NCI-H187 treated with DMSO at 0.1 percent for 48 hours (cell line): ENCODE measurements at places on chromosomes 7 and 10.
A peak's percentile ranks its signal among the peaks of the same experiment; 100 is the strongest.

DNA sequence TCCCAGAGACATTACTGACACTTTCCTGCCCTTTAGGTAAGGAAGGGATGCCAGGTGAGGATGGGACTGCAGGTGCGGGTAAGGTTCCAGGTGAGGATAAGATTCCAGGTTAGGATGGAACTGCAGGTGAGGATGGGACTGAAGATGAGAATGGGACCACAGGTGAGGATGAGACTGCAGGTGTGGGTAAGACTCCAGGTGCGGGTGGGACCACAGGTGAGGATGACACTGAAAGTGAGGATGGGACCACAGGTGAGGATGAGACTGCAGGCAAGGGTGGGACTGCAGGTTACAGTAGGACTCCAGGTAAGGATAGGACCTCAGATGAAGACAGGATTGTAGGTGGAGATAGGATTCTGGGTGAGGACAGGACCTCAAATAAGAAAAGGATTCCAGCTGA is 322.3 kb downstream of the WDR37 start:
- no peak for DNase-seq

DNA sequence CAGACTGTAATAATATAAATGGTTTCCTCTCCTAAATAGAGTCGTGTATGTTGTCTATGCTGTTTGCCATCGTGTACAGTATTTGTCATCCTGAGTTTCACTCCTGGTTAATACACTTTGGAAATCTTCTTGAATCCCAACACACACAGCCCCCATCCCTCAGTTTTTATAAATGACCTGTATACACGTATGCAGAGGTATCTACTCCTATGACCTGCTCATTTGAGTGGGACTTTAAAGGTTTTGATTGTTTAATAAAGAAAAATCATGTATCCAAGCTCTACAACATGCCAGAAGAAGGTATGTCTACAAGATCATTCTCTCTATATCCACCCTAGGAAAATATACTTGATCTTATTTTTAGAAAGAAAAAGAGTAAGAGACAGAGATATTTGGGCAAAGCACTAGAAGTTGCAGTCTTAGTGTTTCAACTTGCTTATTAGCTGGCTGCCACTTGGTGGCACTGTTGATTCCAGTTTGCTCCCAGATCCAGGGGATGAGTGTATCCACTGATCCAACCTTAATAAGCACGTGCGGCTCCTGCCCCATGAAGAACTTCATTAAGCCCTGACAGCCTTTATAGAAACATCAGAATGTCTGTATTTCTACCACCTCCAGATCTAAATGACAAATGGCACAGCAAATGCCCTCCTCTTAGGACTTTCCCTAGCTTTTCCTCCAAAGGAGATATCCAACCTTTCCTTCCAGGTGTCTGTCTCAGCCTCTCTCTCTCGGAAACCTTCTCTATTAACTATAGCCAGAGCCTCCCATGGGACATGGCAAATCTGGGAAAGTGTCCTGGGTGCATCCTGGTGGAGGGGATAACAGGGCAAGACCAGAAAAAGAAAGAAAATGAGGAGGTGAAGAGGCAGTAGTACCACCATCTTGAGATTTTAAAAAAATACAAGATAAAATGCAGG is 181.6 kb upstream of the NEBL start:
- DNase-seq = no peak

GRCh38 chr7:13201628-13202027 is 514.2 kb downstream of the ARL4A start:
- no peak for DNase-seq

DNA sequence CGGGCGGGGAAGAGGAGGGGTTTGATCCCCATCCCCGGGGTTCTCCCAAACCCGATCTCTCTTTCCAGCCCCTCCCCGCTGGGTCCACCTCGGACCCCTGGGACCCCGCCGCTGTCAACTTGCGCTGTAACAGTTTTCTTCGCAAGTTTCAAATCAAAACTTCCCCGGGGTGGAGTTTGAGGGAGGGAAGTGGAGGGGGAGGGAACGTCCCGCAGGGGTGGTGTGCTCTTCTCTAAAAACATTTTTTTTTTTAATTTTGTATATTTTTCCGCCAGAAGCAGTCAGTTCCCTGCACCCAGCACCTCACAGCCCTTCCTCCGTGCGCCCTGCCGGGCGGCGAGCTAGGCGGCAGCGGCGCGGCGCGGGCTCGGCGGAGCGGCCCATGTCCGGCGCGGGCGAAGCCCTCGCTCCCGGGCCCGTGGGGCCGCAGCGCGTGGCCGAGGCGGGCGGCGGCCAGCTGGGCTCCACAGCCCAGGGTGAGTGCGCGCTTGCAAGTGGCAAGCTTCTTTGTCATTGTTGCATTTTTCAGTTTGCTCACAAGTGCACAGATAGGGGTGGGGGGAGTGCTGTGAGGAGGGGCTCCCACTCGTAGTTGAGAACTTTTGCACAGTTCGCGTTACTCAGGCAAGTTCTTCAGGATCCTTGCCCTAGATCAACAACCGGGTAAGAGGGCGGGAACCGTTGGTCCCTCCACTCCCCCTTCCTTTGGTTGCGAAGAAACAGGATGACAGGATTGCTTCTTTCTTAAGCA is 933 bp downstream of the MDFIC start:
- no peak for DNase-seq

DNA sequence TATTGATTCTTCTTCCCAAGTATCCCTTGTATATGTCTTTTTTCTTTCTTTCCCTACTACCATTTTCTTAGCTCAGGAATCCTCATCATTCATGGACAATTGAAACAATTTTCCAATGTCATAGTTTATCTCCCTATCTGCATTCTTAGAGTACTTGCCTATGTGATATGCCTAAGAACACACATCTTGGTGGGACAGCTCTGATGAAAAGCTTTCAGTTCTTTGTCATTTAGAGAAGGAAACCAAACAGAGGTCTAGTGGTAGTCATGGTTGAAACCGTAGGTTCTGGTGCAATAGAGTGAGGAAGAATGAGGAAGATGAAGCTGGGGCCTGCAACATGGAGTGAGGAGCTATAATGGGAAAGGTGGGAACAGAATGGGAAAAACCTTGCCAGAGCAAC is 28.2 kb downstream of the TDRD1 start:
- DNase-seq = no peak

DNA sequence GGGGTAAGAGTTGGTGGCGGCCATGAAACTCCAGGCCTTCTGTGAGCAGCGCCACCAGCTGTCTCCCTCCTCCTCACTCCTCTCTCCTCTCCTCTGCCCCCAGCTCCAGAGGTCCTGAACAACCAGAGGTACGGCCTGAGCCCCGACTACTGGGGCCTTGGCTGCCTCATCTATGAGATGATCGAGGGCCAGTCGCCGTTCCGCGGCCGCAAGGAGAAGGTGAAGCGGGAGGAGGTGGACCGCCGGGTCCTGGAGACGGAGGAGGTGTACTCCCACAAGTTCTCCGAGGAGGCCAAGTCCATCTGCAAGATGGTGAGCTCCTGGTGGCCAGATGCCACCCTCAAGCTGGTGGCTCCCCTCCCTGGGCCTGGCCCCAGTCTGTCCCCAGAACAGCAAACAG is 99.1 kb downstream of the RGS10 start:
- DNase-seq = no peak

GRCh38 chr10:112126901-112127300 is 56.7 kb downstream of the GPAM start:
- no peak for DNase-seq

DNA sequence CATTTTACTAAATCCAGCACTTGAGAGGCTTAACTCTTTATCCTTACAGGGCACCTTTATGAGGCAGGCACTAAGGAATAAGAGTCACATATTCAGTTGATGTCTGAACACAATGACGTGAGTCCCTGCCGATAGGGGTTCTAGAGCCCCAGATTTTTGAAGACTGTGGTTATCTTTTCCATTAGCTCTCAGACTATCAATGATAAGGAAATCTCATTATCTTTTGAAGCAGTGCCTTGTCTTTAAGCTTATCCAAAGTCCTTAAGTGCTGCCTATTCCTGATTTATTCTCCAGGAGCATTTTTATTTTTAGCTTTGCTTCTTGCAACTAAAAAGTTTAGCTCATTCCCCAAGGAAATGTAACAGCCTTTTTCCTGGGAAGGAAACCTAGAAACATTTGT is 444.1 kb upstream of the LRRN3 start:
- DNase-seq = no peak

- no peak for DNase-seq
These were observed 64.4 kb upstream of the EBF3 start for GRCh38 chr10:130028465-130028819.

GRCh38 chr7:82617156-82617555 is 173.6 kb upstream of the CACNA2D1 start:
- DNase-seq = no peak

GRCh38 chr7:105153531-105153930 is 139.5 kb downstream of the KMT2E start:
- no peak for DNase-seq

- DNase-seq = no peak
These were observed 6.4 kb downstream of the FBH1 start for GRCh38 chr10:5896208-5897052.

DNA sequence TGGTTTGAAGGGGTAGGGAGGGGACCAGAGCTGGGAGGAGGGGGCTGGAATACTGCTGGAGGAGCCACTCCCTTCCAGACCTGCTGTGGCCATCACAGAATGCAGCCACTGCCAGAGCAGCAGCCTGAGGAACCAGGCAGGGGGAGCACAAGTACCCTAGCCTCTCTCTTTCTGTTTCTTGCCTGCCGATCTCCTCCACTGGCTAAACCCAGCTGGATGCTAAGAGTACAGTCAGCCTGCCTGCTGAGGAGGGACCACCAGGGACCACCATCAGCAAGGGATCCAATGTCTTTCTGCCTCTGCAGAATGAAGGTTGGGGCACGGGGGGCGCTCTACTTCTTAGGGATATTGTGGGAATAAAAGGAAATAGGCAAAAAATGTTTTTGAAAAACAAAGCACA is 4.7 kb downstream of the BLVRA start:
- no peak for DNase-seq

- no peak for DNase-seq
These were observed 63.0 kb upstream of the INSYN2A start for GRCh38 chr10:127259347-127259746.

- no peak for DNase-seq
These were observed at the start of gene LIPK for GRCh38 chr10:88705958-88706357. LIPK (plus strand) TSS chr10:88706249; CDS start chr10:88724544, 18,295 bp downstream.

GRCh38 chr10:29671228-29671780 is 36.5 kb upstream of the SVIL start:
- DNase-seq = no peak

GRCh38 chr7:70595755-70596597 is 536.0 kb upstream of the GALNT17 start:
- no peak for DNase-seq

GRCh38 chr10:97701438-97702069 is 12.0 kb upstream of the MARVELD1 start:
- no peak for DNase-seq

DNA sequence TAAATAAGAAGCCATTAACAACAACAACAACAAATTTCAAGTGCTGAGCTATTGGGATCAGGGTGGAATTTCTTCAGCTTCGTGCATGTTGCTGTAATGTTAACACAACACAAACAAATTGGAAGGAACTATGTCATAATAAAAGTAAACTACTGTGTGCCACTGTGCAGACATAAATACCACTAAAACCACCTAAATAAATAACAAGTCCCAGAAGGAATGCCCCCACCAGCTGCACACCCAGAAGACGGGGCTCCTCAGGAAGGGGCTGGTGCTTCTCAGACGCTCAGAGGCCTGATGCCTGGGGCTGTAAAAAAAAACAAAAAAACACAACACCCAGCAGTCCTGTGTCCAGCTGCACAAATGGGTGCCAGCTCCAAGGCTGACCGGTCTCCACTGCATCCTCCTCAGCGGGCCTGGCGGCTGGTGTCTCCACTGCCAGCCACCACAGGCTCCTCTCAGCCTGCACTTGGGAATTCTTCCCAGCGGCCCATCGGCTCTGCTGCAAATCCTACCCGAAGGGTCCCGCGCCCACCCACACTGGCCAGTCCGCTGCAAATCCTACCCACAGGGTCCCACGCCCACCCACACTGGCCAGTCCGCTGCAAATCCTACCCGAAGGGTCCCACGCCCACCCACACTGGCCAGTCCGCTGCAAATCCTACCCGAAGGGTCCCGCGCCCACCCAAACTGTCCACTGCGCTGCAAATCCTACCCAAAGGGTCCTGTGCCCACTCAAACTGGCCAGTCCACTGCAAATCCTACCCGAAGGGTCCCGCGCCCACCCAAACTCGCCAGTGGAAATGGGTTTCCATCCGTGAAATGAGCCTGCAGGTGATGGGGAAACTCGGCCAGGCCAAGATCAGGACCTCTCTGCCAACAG is 35.8 kb upstream of the DNAAF5 start:
- no peak for DNase-seq

GRCh38 chr10:131810036-131810804 is 90.6 kb upstream of the PPP2R2D start:
- DNase-seq = no peak

DNA sequence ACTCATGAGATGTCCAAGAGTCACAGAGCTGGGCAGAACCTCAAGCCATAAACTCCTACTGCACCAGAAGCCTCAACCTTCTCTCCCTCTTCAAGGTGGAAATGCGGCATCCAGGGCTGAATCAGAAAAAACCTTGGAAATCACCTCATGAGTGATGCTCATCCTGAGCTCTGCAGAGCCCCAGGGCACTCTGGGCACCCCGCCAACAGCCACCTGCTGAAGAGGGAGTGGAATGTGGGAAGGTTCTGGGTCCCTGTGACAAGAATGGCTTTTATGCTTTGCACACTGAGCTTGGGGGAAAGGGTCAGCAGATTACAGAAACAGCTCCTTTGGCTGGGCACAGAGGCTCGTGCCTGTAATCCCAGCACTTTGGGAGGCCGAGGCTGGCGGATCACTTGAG is 18.8 kb downstream of the NUDT1 start:
- DNase-seq = no peak

- no peak for DNase-seq
These were observed 36.8 kb downstream of the PPIF start for GRCh38 chr10:79383974-79384606.

GRCh38 chr7:75967487-75967997 is 26.9 kb downstream of the TMEM120A start:
- peak; percentile 77 for DNase-seq

DNA sequence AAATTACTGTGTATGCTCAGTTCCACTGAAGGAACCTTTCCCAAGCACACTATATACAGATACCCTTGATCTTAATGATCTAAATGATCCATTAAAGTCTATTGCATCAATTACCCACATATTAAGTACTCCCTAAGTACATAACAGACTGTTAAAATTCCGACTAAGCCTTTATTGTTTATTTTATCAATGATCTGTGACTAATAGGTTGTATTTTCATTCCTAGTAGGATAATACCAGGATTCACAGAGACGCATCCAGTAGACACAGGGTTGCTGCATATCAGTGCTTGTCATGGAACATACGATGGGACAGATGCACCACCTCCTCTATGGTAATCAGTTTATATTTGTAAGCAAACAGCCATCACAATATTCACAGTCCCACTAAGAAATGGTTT is 159.6 kb upstream of the SLC26A5 start:
- no peak for DNase-seq
